ENCODE measurements at places on chromosomes 16 and 17.
A peak's percentile ranks its signal among the peaks of the same experiment; 100 is the strongest.

GRCh38 chr17:279331-279730 is 73.3 kb downstream of the RPH3AL start:
- no peaks in the 10 kb centered on the region for H3K27me3 ChIP-seq
- no peak overlapping the region for H3K27ac ChIP-seq
- H3K4me1 ChIP-seq = no peaks in the 10 kb centered on the region
- no peaks in the 10 kb centered on the region for H3K36me3 ChIP-seq
- no peak overlapping the region for H3K4me3 ChIP-seq

DNA sequence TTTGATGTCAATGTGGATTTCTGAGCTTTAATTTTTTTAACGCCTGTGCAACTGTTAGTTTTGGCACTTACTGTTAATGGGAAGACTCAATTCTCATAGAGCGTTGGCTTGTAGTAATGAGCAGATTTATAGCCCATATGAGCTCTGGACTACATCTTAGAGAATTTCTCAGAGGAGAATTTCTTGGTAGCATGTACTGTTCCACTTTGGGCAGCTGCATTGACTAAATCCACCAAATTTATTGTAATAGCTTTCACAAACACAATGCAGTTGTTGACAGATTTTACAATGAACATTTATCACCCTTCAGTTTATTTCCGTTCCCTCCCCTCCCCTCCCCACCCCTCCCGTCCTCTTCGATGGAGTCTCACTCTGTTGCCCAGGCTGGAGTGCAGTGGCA is 193.9 kb downstream of the PRKCA start:
- H3K27ac ChIP-seq = no peak overlapping the region
- H3K27me3 ChIP-seq = no peaks in the 10 kb centered on the region
- DNase-seq = no peak
- H3K36me3 ChIP-seq = no peaks in the 10 kb centered on the region
- peaks cover 16% of the 10 kb centered on the region for H3K4me1 ChIP-seq

DNA sequence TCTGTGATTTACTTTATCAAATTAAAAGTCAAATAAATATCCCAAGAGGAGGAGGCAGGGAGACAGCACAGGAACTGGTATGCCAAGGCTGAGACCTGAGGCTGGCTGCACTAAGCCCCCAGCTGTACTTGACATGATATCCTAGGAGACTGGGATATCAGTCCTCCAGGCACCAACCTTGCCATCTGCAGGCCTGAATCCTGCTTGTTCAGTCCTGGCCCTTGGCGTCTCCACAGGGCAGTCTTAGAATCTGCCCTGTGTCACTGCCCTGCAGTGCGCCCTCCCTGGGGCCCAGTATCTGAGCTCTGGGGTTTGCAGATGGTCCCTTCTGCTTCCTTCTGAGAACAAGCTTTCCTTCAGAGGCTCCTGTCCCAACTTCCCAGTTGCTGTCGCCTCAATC is 75.9 kb downstream of the HS3ST3A1 start:
- no peaks in the 10 kb centered on the region for H3K36me3 ChIP-seq
- H3K4me1 ChIP-seq = no peaks in the 10 kb centered on the region
- no peaks in the 10 kb centered on the region for H3K27me3 ChIP-seq
- H3K4me3 ChIP-seq = no peak overlapping the region
- DNase-seq = no peak
- no peak overlapping the region for H3K27ac ChIP-seq

GRCh38 chr17:59093702-59094231 is 12.9 kb downstream of the TRIM37 start:
- H3K4me3 ChIP-seq = peak overlapping the region; percentile 14
- H3K36me3 ChIP-seq = peaks cover 2% of the 10 kb centered on the region
- H3K27ac ChIP-seq = peak overlapping the region; percentile 81
- H3K27me3 ChIP-seq = no peaks in the 10 kb centered on the region
- peaks cover 24% of the 10 kb centered on the region for H3K4me1 ChIP-seq

DNA sequence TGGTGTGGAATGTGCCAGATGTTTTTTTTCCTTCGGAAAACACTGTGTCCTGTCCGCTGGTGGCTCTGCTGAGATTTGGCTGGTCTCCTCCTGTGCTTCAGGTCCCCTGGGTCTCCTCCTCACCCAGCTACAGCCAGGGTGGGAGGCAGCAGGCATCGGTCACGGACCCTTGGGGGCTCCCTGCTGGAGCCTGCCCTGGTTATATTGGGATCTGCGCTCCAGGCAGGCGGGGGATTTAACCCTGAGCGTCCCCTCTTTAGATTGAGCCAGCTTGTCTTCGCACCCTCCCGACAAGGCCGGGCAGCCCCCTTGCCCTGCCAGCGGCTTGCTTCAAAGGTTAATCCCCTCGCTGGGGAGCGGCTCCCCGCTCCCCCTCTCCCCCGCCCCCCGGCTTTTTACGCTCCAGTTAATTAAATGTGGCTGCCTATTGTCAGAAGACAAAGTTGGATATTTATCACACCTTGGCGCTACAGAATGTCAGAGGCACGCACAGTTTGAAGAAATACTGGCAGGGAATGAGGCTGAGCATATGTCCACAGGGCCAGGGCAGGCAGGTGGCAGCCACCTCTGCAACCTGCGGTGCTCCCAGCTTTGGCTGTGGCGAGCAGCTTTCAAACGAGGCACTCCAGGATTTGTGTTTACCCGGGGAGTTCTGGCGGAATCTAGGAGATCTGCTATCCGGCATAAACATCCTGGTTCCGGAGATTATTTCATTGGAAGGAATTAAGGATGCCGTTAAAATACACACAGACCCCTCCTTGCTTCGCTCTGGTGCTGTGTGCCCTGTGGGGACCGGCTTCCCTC is 38.2 kb upstream of the GSE1 start:
- H3K4me1 ChIP-seq = peaks cover 82% of the 10 kb centered on the region
- H3K27me3 ChIP-seq = no peaks in the 10 kb centered on the region
- H3K36me3 ChIP-seq = no peaks in the 10 kb centered on the region
- no peak for DNase-seq

- no peaks in the 10 kb centered on the region for H3K4me1 ChIP-seq
- no peaks in the 10 kb centered on the region for H3K27me3 ChIP-seq
- H3K4me3 ChIP-seq = no peak overlapping the region
- H3K27ac ChIP-seq = no peak overlapping the region
- no peak for DNase-seq
Measured at GRCh38 chr17:76405967-76406647, 21.7 kb downstream of the SPHK1 start.

GRCh38 chr17:65226227-65226626 is 89.1 kb downstream of the RGS9 start:
- H3K27me3 ChIP-seq = no peaks in the 10 kb centered on the region
- H3K4me3 ChIP-seq = no peak overlapping the region
- H3K36me3 ChIP-seq = no peaks in the 10 kb centered on the region
- H3K4me1 ChIP-seq = no peaks in the 10 kb centered on the region
- H3K27ac ChIP-seq = no peak overlapping the region

GRCh38 chr17:29617125-29617480 is 5.6 kb downstream of the CORO6 start:
- H3K4me3 ChIP-seq = peak overlapping the region; percentile 53
- peak overlapping the region; percentile 71 for H3K27ac ChIP-seq
- H3K4me1 ChIP-seq = peaks cover 42% of the 10 kb centered on the region
- H3K27me3 ChIP-seq = no peaks in the 10 kb centered on the region
- no peaks in the 10 kb centered on the region for H3K36me3 ChIP-seq

DNA sequence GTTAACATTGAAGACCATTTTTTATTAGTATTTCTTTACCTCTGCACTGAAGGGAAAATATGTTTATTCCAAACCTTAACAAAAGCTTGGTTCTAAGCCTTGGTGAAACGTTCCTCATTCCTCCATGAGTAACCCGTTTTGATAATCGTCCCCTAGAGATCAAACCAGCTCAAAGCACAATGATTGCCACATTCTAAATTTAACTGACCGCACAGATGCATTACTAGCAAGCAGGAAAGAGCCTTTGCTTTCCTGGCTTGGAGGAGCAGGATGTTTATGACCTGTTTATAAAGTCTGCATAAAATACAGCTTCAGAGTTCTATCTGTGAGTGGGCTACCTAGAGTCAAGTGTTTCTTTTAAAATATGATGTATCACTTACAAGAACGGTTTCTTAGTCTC is 193.8 kb downstream of the TMEM114 start:
- no peaks in the 10 kb centered on the region for H3K27me3 ChIP-seq
- H3K36me3 ChIP-seq = no peaks in the 10 kb centered on the region
- H3K27ac ChIP-seq = no peak overlapping the region
- H3K4me1 ChIP-seq = no peaks in the 10 kb centered on the region
- no peak for DNase-seq

DNA sequence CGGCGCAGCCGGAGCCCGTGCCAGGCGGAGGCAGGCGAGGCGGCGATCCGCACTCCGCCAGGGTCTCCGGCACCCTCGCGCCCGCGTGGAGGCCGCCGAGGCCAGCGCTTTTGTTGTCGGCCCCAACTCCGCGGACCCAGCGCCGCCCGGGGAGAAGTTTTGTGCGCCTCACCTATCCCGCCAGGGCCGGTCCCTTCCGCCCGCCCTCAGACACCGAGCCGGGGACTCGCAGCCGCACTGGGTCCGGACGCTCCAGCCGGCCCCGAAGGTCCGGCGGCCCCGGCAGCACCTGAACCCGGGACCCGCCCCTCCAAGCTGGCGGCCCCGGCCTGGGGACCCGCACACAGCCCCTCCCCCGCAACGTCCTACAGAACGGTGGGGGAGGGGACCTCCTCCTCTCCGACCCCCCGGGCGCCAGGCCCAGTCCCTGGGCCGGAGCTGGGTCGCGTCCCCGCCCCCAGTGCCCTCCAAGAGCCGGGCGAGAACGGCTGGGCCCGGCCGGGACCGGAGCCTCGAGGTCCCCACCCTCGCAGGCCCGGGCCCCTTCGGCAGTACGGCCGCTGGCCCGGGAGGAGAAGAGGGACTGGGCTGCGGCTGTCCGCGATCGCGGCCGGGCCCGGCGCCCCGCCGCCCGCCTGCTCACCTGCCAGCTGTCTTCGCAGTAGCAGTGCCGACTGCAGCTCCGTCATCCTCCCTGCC is 698 bp downstream of the UBE2G1 start:
- H3K4me3 ChIP-seq = peak overlapping the region; percentile 79
- H3K27ac ChIP-seq = peak overlapping the region; percentile 82
- H3K27me3 ChIP-seq = no peaks in the 10 kb centered on the region
- no peaks in the 10 kb centered on the region for H3K36me3 ChIP-seq
- no peak for DNase-seq

DNA sequence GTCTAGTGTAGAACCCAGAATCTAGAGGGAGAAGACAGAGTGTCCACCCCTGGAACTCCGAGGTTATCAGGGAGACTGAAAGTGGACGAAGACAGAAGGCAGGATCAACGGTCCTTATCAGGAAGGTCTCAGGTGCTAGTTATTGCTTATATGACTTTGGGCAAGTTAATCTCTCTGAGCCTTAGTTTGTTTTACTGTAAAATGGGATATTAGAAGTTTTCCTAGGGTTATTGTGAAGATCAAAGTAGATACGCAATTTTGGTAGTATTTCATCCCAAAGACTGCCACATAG is 1.2 kb downstream of the RNF167 start:
- DNase-seq = no peak
- peaks cover 35% of the 10 kb centered on the region for H3K4me1 ChIP-seq
- H3K4me3 ChIP-seq = peak overlapping the region; percentile 90
- H3K36me3 ChIP-seq = peaks cover 12% of the 10 kb centered on the region
- peak overlapping the region; percentile 89 for H3K27ac ChIP-seq

- no peak for DNase-seq
- H3K27ac ChIP-seq = no peak overlapping the region
- no peaks in the 10 kb centered on the region for H3K4me1 ChIP-seq
- H3K27me3 ChIP-seq = no peaks in the 10 kb centered on the region
- H3K36me3 ChIP-seq = no peaks in the 10 kb centered on the region
Measured at GRCh38 chr16:68893710-68894705, 50.7 kb downstream of the TANGO6 start.

GRCh38 chr17:39776252-39776651 is 38.5 kb downstream of the GRB7 start:
- H3K4me3 ChIP-seq = no peak overlapping the region
- no peaks in the 10 kb centered on the region for H3K36me3 ChIP-seq
- DNase-seq = no peak
- H3K27ac ChIP-seq = no peak overlapping the region
- H3K4me1 ChIP-seq = no peaks in the 10 kb centered on the region

- no peaks in the 10 kb centered on the region for H3K27me3 ChIP-seq
- H3K36me3 ChIP-seq = no peaks in the 10 kb centered on the region
- H3K4me1 ChIP-seq = no peaks in the 10 kb centered on the region
Measured at GRCh38 chr17:74152591-74153455, 50.7 kb upstream of the RPL38 start.

GRCh38 chr17:1025733-1026598 is 29.0 kb downstream of the TIMM22 start:
- no peak overlapping the region for H3K27ac ChIP-seq
- H3K36me3 ChIP-seq = no peaks in the 10 kb centered on the region
- no peak for DNase-seq
- no peaks in the 10 kb centered on the region for H3K4me1 ChIP-seq

- H3K36me3 ChIP-seq = no peaks in the 10 kb centered on the region
- peaks cover 41% of the 10 kb centered on the region for H3K27me3 ChIP-seq
- no peaks in the 10 kb centered on the region for H3K4me1 ChIP-seq
Measured at GRCh38 chr16:17454162-17454730, 16.5 kb downstream of the XYLT1 start.

GRCh38 chr17:82231562-82232321 is 2.9 kb downstream of the SLC16A3 start:
- peak overlapping the region; percentile 94 for H3K27ac ChIP-seq
- peaks cover 57% of the 10 kb centered on the region for H3K4me1 ChIP-seq
- no peak for DNase-seq
- H3K27me3 ChIP-seq = no peaks in the 10 kb centered on the region
- peaks cover 15% of the 10 kb centered on the region for H3K36me3 ChIP-seq

DNA sequence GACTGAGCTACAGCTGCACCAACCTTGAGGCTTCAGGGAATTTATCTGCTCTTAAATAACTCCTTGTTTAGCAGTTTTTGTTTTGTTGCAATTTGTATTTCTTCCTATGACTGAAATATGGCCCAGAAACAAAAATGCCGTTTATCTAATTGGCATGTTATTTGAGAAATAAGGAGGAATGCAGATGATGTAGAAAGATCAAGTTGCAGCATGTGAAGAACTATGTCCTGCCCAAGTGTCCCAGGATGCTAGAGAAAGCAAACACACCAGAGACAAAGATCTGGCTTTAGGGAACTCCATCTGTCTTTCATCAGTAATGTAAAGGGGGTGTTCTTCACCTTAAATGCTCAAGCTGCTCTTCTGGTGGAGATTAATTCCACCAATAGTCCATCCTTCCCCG is 29.7 kb downstream of the USP31 start:
- DNase-seq = no peak
- no peak overlapping the region for H3K27ac ChIP-seq
- H3K36me3 ChIP-seq = no peaks in the 10 kb centered on the region
- no peaks in the 10 kb centered on the region for H3K27me3 ChIP-seq

Data from Panc1 (cell line).